AG20443 (cell line): ENCODE measurements at places on chromosomes 1 and 21.

- no peak for DNase-seq
Measured at GRCh38 chr1:198671136-198671535, 32.3 kb downstream of the PTPRC start.

DNA sequence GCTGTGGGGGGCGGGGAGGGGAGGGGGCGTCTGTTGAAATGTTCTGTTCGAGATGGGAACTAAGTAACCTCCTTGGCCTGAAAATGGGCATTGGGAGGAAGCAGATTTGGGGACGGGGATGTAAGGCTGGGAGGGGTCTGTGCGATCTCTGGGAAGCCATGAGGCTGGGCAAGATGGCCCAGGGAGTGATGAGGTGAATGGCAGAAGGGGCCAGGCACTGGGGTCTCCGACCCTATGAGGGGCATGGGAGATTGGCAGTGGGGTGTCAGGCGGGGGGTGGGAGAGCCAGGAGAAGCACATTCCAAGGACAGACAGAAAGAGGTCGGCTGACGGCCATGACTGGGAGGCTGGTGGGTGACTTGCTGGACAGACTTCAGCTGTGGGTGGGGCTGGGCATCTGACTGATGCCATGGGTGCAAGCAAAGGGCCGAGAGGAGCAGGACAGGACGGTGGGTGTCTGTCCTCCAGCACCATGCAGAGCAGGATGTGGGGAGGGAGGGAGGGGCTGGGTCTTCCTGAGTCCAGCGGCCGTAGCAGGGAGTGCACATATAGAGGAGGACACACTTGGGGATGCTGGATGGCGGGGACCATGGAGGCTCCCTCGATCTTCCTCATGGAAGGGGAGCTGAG lies 30.0 kb upstream of the COL18A1 start:
- DNase-seq: no peak

DNA sequence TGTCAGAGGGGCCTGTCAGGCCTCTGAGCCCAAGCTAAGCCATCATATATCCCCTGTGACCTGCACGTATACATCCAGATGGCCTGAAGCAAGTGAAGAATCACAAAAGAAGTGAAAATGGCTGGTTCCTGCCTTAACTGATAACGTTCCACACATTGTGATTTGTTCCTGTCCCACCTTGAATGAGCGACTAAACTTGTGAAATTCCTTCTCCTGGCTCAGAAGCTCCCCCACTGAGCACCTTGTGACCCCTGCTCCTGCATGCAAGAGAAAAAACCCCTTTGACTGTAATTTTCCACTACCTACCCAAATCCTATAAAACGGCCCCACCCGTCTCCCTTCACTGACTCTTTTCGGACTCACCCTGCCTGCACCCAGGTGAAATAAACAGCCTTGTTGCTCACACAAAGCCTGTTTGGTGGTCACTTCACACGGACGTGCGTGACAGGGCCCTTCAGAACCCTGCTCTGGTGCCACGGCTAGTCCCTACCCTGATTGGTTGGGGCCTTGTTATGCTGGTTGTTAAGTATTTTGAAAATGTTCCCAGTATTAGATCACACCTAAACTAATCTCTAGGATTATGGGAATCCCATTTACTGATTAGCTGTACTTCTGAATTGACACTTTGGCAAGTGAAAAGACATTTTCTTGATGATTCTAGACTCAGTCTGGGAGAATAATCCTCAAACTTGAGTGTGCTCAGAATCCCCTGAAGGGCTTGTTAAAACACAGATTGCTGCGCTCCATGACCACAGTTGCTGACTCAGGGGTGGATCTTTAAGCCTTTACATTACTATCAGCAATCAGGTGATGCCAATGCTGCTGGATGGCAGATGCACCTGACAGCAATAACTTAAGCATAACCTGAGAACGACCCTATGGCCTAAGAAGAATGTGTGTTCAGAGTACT lies 28.8 kb upstream of the SPATA6 start:
- no peak for DNase-seq

DNA sequence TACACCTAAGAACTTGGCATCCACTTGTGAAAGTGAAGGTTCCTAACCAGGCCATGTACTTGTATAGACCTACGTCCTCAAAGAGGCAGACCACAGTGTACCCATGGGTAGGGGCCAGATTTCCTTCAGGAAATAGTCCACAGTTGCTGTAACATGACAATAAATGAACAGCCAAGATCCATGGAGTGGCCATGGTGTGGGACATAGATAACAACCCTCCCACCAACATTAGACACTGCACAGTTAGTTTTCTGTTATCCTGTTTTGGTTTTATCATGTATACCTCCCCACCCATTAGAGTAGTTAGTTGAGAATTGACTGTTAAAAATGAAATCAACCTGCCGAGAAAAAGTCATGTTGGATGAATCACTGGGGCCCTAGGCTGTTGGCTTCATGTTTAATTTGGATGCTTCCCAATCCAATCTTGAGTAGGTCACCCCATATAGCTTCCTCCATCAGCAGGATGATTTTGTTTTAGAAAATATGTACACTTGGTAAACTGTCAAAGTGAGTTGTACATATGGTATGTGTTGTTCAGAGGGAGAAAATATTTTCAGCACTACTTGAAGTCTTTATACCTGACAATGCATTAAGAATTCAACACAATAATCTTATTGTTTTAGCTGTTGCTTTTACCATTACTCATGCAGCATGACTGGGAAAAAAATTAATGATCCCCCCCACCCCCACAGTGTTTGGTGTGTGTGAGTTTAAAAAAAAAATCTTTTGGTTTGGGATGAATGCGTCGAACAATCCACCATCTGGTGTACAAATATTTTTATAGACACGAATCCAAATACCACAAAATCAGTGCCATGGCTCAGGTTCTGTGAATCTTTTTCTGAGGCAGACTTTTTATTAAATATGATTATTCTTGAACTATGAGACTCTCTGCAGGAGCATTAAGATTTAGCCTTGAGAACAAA lies 88.3 kb upstream of the ARHGAP29 start:
- peak; percentile 86 for DNase-seq

DNA sequence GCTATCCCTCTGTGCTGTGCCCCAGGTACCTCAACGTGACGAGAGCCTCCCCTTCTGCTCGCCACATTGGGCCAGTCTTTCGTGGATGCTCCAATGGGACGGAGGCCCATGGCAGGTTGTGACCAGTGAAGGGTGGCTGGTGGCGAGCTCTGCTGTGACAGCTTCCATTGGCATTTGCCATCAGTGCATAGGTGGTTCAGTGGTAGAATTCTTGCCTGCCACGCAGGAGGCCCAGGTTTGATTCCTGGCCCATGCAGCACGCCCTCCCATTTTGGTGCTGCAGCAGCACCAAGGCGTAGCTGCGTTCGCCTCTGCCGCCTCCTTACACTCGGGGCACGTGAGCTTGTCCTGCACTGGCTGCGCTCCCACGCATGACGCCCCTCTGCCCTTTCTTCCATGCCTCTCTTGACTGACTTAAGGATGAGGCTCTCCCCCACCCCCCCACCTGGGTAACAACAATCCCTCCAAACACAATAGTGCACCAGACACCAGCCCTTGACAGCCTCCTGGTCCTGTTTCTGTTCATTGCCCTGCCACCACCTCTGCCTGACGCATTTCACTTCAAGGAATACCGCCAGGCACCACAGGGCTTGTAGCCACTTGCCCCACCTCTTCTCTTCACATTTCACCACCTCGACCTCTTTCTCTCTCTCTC lies 24.7 kb upstream of the FCGR2A start:
- DNase-seq: no peak

GRCh38 chr1:191984856-191985255 lies 173.4 kb upstream of the RGS18 start:
- no peak for DNase-seq

GRCh38 chr1:245988393-245989078 lies 518.5 kb downstream of the SMYD3 start:
- no peak for DNase-seq

- no peak for DNase-seq
Measured at GRCh38 chr1:81562934-81563333, 237.8 kb upstream of the ADGRL2 start.

GRCh38 chr1:90236493-90236892 lies 241.6 kb downstream of the ZNF326 start:
- no peak for DNase-seq

DNA sequence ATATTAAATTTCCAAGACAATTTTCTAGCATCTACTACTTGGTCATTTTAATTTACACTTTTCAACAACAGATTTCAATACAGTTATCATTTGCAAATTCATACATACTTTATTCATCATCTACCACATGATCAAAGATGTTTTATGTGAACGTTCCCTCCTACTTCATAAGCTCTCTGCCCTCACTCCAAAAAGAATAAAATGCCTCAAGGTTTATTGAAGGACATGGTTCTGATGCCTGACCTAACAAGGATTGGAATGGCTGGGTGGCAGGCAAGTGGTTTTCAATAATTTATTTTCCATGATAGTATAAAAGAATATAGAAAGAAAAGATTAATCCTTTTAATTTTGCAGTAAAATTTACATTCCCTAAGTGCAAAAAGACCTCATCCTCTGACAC lies 5.4 kb downstream of the CDKN2C start:
- no peak for DNase-seq

- no peak for DNase-seq
Measured at GRCh38 chr1:48744032-48744431, 32.7 kb downstream of the BEND5 start.

GRCh38 chr1:8822373-8823294 lies 5.2 kb upstream of the RERE start:
- DNase-seq: peak; percentile 81

DNA sequence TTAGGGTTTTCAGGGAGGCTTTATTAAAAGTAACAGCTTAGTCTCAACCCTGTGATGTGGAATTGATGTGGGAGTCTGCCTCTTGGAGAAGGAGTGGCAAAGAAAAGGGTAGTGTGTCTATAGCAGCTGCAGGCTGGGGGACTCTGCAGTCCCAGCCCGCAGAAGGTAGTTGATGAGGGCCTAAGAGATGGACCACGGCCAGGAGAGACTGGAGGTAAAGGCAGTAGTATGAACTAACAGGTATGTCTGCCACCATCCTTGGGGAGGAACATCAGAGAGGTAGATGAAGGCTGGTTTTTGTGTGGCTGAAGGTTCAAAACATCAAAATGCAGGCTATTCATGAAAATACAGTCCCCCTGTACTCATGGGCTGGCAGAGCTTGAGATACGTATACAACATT lies 112.1 kb downstream of the KCTD3 start:
- DNase-seq: no peak

DNA sequence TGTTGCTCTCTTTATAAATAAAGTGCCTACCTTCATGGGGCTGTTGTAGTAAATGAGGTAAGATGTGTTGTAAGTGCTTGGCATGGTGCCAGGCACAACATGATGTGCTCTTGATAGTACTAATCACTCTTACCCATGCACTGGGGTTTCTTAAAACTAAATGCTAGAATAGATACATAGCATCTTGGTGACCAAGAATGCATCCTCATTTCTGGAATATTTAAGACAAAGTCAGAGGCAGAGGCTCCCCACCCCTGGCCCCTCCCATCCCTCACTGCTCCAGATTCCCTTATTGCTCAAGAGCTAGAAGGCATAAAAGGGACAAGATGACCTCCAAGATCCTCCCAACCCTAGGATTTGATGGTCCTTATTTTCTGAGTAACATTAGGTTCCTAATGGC lies 61.3 kb downstream of the GLUL start:
- peak; percentile 59 for DNase-seq

- DNase-seq: no peak
Measured at GRCh38 chr1:103087256-103087655, 21.1 kb downstream of the COL11A1 start.

DNA sequence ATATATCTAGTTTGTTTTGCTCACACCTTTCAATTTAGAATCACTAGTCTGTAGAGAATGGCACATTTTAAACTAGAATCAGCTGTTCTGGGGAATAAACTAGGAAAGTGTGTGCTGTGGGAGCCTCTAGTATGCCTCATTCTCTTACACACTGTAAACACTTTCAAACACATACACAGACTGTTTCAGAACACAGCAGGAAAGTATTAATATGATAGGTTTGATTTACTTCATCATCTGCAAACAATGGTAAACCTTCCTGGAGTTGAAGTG lies 67.1 kb upstream of the ABCG1 start:
- DNase-seq: no peak

DNA sequence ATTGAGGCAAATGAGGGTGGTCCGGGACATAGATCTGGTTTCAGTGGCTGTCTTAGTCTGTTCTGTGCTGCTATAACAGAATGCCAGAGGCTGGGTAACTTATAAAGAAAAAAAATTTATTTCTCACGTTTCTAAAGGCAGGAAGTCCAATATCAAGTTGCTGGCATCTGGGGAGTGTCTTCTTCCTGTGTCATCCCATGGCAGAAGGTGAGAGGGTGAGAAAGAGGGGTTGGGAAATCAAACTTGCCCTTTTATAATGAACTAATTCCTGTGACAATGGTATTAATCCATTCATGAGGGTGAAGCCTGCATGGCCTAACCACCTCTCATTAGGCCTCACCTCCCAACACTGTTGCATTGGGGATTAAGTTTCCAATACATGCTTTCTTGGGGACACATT lies 3.7 kb upstream of the FGGY start:
- no peak for DNase-seq

- DNase-seq: peak; percentile 85
Measured at GRCh38 chr1:7117399-7118281, 332.4 kb downstream of the CAMTA1 start.

DNA sequence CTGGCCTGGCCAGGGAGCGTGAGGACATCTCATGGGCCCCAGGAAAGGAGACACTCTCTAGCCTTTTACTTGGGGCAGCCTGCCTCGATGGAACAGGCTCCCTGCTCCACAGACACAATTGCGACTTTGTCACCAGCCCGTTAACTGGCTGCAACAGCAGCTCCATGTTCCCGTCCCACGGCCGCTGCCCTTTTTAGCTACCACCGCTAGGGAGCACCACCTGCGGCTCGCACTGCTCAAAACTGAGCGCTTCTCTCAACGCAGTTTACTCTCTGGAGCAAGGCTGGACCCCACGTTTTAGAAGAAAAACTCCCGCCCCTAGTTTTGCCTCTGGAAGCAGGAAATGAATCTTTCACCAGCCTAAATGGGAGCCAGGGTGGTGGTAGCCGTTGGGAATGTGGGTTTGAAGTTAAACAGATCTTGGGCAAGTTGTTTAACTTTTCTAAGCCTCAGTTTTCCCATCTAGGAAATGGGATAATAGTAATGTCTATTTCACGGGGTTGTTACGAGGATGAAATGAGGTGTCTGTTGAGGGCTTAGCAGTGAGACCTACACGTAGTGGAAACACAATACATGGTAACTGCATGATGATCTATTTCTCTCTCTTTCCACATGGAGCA lies 3.5 kb upstream of the LRRC38 start:
- DNase-seq: peak; percentile 49

GRCh38 chr1:244954359-244954758 lies 90.0 kb upstream of the HNRNPU start:
- DNase-seq: no peak

- no peak for DNase-seq
Measured at GRCh38 chr21:44872649-44873355, 688 bp downstream of the PTTG1IP start.

GRCh38 chr1:57796616-57797015 lies 372.8 kb upstream of the DAB1 start:
- peak; percentile 10 for DNase-seq
